ENCODE measurements at places on chromosomes 6 and 20. TPM values are rescaled to one million over a fixed set of nuclear protein-coding genes. Genes with fewer than 3 reads are reported as not detected.

DNA sequence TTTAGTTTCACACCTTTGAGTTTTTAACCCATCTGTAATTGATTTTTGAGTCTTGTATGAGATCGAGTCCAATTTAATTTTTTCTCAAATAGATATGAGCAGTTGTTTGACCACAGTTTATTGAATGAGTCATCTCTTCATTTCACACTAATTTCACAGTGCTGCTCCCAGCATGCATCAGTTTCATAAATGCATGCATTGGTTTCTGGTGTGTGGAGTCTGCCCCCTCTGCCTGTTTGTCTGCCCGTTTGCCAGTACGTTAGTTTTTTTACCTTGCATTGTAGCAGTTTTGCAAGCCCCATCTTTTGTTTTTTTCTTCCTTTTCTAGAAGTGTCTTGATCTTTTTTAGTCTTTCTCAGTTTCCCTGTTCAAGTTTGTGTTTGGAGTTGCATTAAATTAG, 11.9 kb downstream of the SLX4IP start:
- DNase-seq, result peak; percentile 87

DNA sequence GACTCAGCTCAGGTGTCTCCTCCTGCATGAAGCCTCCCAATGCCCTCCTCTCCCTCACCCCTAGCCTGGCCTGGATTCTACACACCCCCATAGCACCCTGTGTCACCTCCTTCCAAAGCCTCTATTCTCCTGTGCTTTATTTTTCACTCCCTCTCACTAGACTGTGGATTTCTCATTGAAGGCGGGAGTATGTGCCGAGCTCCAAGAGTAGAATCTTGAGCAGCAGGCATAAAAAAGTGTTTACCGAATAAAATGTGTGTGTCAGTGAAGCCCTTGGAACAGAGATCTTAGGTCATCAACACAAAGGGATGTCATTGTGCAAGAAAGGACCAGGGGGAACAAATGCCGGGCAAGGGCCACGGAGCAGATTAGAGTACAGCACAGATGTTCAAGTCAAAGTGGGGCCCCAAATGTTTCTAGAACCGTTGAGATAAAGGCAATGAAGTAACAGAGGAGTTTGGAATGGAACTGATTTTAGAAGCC, 106.1 kb upstream of the TMEM170B start:
- DNase-seq, result no peak

DNA sequence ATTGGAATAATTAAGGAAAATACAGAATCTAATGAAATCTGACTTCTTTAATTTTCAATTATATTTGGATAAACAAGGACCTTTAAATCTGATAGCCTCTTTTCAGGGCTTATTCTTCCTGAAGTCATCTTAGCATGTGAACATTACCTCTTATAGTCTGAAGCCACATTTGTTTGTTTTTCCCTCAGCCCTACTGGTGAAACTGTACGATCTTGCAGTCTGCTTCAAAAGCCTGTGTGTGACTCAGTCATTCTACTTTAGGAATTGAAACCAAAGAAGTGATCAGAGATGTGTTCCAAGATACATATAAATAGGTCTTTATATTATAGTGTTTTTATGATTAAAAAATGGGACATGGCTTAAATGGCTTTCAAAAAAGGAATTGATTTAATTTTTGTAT, 67.5 kb downstream of the MACROD2 start:
- DNase-seq, result peak; percentile 25

- no peak for DNase-seq
Measured at GRCh38 chr6:110898111-110898510, 23.5 kb downstream of the AMD1 start.

DNA sequence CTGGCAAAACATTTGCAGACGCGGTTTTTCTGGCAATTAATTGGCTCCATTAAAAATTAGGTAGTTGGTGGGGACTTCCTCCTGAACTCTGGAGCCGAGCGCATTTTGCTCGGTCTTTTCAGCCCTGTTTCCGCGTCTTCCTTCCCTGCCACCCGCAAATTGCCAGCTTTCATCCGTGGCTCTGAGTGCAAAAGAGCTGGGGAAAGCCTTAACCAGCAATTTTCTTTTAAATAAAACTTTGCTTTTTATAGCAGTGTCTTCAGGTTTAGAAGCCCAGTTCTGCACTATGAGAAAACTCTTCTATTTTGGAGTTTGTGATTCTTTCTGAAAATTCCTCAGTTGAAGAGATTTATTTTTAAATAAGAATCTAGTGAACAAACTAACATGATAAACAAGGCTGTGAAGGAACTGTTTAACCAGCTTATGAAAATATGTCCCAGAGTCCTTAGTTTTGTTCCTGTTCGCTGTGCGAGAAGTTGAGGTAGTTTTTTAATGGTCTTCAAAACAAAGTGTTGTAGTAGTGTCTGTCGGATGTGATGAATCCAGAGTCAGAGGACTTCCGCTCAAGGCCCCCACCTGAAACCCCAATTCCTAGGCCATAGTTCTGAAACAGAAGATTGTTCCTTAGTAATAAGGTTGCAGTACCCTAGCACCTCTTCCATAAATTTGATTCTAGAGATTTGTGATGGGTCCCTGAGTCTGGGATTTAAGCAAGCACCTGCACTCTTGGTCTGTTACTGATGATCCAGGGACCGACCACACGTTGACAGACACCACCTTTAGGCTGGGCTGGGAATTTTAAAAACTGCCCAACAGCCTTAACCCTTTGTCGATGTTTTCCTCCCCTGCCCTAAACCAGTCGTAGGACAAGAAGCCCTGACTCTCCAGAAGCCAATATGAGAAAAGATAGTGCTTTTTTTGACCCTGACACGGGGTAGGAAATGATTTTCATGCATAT, 950 bp downstream of the KCTD20 start:
- DNase-seq, result peak; percentile 38

Gene ETV7
- 14.4 TPM for total RNA-seq

Gene GSS
- 121 TPM for total RNA-seq

Gene PRSS16
- 5.4 TPM for total RNA-seq

Gene APCDD1L
- total RNA-seq, result 24.2 TPM

Gene TMEM170B
- total RNA-seq, result 1.2 TPM

Gene WFDC12
- not detected for total RNA-seq

Gene MMP24
- total RNA-seq, result 1.7 TPM

Gene MYB
- total RNA-seq, result 7.4 TPM

Gene SMOC2
- total RNA-seq, result 0.47 TPM
